ENCODE measurements at places on chromosomes 4 and X.

DNA sequence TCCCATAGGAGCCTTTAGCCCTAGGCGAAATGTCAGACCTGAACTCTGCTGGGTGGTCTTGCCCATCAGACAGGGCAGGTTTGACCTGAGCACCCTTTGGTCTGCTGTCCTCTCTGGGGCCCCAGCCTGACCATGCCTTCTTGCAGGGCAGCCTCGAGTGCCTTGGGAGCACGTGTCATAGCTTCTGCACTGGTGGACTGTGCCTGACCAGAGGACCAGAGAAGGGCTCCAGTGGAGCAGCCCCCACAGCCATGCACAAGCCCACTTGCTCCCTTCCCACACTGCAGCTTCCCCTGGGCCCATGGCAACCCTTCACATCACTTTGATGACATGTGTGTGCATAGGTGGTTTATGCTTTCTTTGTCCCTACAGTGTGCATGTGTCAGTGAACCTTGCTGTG is 394.0 kb downstream of the TEX13C start:
- DNase-seq, result no peak

DNA sequence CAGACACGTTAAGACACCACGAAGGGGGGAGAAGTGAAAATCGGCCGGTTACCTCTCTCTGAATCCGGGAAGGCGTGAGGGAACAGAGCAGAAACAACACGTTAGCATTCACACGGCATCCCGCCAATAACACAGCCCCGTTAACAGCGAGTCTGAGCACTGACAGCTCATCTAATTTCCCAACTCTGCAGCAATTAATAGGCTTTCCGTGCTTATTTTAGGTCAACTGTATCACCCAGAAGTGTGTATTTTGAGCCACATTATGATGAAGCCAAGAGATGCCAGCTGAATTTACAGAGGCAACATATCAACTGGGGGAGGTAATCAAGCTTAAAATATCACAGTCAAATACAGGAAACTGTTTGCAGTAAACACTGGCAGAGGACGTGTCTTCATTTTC is 92.6 kb downstream of the NSUN7 start:
- no peak for DNase-seq

GRCh38 chr4:182261651-182262223 is 18.5 kb downstream of the TENM3 start:
- DNase-seq, result no peak

DNA sequence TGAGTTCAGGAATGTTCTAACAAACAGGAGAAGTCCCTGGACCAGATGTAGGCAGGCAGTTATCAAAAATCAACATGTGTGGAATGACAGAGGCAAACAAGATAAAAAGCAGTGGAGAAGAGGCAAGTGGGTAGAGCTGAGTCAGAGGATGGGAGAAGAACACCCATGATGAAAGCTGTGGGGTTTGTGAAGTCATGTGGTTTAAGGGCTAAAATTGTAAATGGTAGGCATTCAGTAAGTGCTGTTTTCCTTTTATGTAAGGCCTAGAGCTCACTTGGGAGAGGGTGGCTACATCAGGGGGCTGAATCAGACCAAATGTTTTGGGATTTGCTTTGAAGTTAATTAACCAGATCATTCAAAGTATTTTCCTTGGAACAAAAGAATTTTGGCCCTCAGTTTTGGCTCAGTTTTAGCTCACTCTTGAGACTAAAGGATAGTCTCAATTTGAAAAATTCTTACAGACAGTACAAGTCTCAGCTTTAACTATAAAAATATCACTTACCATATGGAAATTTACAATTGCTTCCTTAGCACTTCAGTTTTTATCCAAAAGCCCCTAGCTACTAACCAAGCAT is 114.5 kb upstream of the PCDH7 start:
- no peak for DNase-seq

DNA sequence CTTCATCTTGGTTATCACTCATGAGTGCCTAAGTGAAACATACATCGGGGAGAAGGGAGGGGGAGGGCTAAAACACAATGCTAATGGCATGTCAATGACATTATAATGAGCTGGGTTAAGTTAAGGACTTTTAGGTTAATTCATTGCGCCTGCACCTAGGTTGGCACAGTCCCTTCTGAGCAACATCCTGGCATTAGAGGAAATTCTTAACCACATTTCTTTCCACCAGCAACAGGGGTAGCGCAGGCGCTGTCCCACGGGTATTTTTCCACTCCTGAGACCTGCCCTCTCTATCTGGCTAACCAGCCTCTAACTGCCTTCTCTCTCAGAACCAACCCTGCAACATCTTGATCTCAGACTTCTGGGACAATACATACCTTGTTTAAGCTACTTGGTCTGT is 39.0 kb upstream of the PROM1 start:
- no peak for DNase-seq

DNA sequence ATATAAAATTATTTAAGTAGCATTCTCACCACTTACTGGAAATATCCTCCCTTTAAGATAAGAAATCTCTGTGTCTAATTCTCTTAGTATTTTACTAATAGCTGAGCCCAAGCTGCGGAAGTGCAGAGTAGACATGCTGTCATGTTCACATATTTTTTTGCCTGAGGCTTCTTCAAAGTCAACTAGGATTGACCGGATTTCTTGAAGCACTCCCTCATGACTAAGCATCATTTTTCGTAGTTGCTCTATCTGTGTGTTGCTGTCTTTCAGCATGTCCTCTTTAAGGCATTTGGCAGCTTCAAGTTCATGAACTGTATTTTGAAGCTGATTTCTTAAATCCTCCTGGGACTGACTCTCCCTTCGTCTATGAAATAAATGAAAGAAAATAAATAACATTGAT is 36.9 kb downstream of the CCDC158 start:
- DNase-seq, result no peak

- no peak for DNase-seq
Observed at GRCh38 chr4:30722359-30723200, 2.4 kb downstream of the PCDH7 start.

- DNase-seq, result no peak
Observed at GRCh38 chr4:98653890-98654867, 4.2 kb downstream of the TSPAN5 start.

GRCh38 chr4:101258883-101259282 is 88.4 kb downstream of the PPP3CA start:
- DNase-seq, result no peak

DNA sequence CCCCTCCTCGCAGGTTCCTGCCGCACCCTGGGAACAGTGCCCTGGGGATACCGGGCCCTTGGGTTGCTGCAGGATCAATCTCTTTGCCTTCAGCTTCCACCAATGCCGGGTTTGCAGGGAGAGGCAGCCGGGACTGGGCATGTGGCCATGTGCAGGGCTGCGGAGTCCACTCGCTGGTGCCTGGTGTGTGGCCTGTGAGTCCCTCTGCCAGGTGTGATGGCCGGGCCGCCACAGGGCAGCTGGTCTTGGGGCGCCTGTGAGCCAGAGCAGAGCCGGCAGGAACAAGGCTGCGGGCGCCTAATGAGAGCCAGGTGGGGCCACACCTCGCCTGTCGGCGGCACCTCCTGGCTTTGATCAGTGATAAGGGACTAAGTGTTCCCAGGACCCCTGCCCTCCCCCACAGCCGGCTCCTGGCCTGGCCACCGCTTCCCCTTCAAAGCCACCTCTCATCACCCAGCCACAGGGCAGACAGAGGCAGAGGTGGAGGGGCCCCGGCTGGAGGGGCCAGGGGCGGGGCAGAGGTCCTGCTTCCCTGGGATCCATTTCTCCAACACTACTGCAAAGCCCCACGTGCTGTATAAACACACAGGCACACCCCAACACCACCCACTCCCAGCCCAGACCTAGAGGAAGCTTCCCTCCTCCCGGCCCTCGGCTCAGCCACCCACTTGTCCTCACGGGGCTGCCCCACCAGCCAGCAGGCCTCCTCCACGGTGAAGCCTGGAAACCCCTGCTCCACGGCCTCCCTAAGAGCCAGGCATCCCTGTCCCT is 132.7 kb downstream of the CPZ start:
- no peak for DNase-seq

GRCh38 chrX:861340-861890 is 230.8 kb downstream of the SHOX start:
- DNase-seq, result no peak

GRCh38 chr4:141646969-141647368 is 10.6 kb downstream of the IL15 start:
- DNase-seq, result no peak

DNA sequence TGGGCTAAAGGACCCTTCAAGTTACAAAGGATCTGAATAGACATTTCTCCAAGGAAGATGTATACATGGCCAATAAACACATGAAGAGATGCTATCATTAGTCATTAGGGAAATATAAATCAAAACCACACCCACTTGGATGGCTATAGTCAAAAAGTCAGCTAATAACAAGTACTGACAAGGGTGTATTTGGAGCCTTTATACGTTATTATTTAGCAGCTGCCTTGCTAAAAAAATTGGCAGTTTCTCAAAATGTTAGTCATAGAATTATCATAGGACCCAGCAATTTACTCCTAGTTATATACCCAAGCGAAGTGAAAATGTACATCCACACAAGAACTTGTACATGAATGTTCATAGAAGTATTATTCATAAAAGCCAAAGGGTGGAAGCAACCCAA is 112.7 kb upstream of the DUSP21 start:
- no peak for DNase-seq

- no peak for DNase-seq
Observed at GRCh38 chr4:36523182-36523581, 241.8 kb downstream of the DTHD1 start.

GRCh38 chr4:38621028-38621684 is 42.8 kb upstream of the KLF3 start:
- no peak for DNase-seq

GRCh38 chr4:150117094-150117493 is 38.8 kb downstream of the DCLK2 start:
- no peak for DNase-seq

DNA sequence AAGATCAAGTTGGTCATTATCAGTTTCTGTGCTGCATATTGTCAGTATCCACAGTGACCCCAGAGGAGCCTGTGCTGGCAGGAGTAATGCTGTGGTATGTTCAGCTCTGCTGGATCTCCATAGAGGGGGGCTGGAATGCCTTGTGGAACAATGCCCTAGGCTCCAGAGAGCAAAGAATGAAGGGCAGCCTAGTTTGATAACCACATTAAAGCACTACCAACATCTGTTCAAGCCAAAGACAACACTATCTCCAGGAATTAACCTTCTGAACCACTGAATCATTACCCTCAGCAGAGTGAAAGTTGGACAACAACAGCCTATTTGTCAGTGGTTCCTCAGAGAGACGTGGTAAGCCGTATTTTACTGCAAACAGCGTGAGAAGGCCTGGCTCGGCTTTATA is 192.3 kb upstream of the CXorf66 start:
- DNase-seq, result no peak

Data from D721Med (cell line).